ENCODE measurements at places on chromosomes 13 and 19. TPM values are rescaled to one million over a fixed set of nuclear protein-coding genes. Genes with fewer than 3 reads are reported as not detected.

The SHISA7 gene
- total RNA-seq = not detected

The PSG1 gene
- total RNA-seq = 4.9 TPM

The SMAD9 gene
- total RNA-seq = 11.7 TPM

The PET100 gene
- 130 TPM for total RNA-seq

The TEX101 gene
- not detected for total RNA-seq

The CD37 gene
- total RNA-seq = not detected

The ZNF547 gene
- 1.7 TPM for total RNA-seq

The PSG4 gene
- 0.67 TPM for total RNA-seq

The IL4I1 gene
- 0.40 TPM for total RNA-seq

The TMEM221 gene
- not detected for total RNA-seq

The TMEM59L gene
- 2.7 TPM for total RNA-seq

The GZMM gene
- total RNA-seq = not detected

The KLK15 gene
- not detected for total RNA-seq

The PRDX2 gene
- 286 TPM for total RNA-seq

The SULT2A1 gene
- total RNA-seq = not detected

The IGLON5 gene
- total RNA-seq = not detected

The OR7D2 gene
- total RNA-seq = not detected

The SLC7A10 gene
- not detected for total RNA-seq

The NXNL1 gene
- not detected for total RNA-seq

The CEACAM4 gene
- total RNA-seq = not detected

The ADGRE3 gene
- not detected for total RNA-seq

The SIAH3 gene
- total RNA-seq = not detected

The CEACAM20 gene
- not detected for total RNA-seq

The ARHGAP35 gene
- 63.1 TPM for total RNA-seq

The TTYH1 gene
- total RNA-seq = not detected

The ZNF235 gene
- total RNA-seq = 2.2 TPM

All from HFFc6 (cell line).